ENCODE measurements at places on chromosomes 5 and 9.
A peak's percentile ranks its signal among the peaks of the same experiment; 100 is the strongest.

DNA sequence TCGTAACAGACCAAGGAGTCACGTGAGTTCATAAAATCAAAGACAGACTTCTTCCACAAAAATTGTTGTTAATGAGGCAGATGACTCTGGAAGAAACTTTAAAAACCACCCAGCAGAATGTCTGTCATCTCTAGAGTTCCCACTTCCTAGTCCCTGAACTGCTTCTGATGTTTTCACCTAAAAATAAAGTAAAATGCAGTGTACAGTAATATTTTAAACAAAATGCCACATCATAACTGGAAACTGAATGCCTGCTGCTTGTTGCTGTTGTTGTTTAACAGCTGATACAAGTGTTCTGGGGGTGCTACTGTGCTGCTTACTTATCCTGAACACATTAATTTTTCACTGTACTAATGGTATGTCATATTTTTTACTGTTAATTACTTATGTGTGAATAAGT is 577.2 kb downstream of the MTRR start:
- no peak for DNase-seq

DNA sequence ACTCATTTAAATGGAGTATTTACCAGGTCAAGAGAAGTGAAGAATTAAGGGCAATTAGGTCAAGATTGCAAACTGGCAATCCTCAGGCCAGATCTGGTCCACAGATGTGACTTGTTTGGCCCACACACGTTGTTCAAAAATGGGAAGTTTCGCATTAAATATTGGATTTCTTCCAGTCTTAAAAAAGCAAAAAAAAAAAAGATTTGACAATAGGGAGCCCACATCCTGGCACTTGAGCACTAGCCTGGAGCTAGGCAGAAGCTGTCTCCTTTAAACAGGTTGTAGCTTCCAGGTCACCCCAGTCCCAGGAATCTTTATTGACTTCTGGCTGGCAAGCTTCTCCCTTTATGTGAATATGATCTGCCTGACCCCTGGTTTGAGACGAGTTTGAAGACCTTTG is 520.4 kb downstream of the RAB3C start:
- no peak for DNase-seq

- DNase-seq, result peak; percentile 18
Observed at GRCh38 chr9:70947086-70947485, 174.3 kb downstream of the TRPM3 start.

DNA sequence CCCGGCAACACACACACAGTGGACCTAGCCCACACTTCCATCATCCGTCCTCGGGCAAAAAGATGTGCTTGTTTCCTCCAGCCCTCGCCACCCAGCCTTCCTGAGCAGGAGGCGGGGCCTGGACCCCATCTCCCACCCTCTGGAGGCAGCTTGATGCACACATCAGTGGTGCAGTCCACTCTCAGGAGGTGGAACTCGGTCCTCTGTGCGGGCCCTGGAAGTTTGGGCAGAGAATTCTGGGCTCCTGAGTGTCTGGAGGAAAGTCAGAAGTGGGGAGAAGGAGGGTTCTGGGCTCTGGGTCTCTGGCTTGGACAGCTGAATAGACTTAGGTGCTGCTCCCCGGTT is 54.0 kb upstream of the NEURL1B start:
- DNase-seq, result no peak

- no peak for DNase-seq
Observed at GRCh38 chr5:92505145-92505544, 1075.9 kb downstream of the NR2F1-AS1 start.

DNA sequence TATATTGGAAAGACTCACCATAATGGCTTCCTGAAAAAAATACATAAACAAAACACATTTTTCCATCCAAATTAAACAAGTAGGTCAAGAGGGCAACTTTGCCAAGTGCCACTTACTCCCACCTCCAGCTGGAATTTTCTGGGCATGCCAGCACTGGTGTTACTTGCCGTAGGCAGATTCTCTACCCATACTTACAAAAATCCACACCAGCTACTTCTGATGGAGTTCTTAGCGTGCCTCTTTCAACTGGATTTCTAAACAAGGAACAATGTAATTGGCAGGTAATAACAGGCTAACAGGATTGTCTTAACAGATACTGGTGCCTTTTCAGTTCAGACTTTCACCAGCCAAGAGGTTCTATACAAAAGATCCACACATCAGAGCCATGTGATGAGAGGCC is 301.4 kb downstream of the MLLT3 start:
- DNase-seq, result no peak

GRCh38 chr9:33193818-33194217 is 26.7 kb upstream of the B4GALT1 start:
- no peak for DNase-seq
